ENCODE measurements at places on chromosomes 12 and 14.

- DNase-seq, result no peak
Observed at GRCh38 chr12:77089686-77090220, 24.4 kb upstream of the E2F7 start.

DNA sequence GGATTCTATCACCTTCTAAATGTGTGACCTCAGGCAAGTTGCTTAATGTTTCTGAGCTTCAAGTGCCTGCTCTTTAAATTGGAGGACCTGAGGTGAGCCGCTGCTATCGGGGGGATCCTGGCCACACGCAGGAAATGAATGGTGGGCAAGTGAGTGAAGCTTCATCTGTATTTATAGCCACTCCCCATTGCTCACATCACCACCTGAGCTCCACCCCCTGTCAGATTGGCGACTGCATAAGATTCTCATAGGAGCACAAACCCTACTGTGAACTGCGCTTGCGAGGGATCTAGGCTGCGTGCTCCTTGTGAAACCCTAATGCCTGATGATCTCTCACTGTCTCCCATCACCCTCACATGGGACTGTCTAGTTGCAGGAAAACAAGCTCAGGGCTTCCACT, 158.6 kb upstream of the CCND2 start:
- DNase-seq, result no peak

- no peak for DNase-seq
Observed at GRCh38 chr12:43937947-43938346, 102.1 kb downstream of the TMEM117 start.

GRCh38 chr12:113060336-113060960, 3.9 kb downstream of the DTX1 start:
- no peak for DNase-seq
